A549 treated with ZK216348 at 1 μM for 4 hours (cell line): ENCODE measurements at places on chromosomes 7 and 10. TPM values are rescaled to one million over a fixed set of nuclear protein-coding genes. Genes with fewer than 3 reads are reported as not detected.

Gene GATAD1
- 13.6 to 21.0 TPM (median 18.4 TPM) in 5 replicates for total RNA-seq

Gene PSPH
- 21.5 to 32.4 TPM (median 25.5 TPM) in 5 replicates for total RNA-seq

Gene GRIFIN
- total RNA-seq: not detected in 5 replicates

Gene UCN3
- not detected in 5 replicates for total RNA-seq

Gene HOXA5
- 3.2 to 7.3 TPM (median 5.8 TPM) in 5 replicates for total RNA-seq

Gene FKBP6
- total RNA-seq: not detected in 5 replicates

Gene ADAM12
- 2.9 to 6.0 TPM (median 4.1 TPM) in 5 replicates for total RNA-seq

Gene KIAA1217
- total RNA-seq: 1.4 to 2.1 TPM (median 1.9 TPM) in 5 replicates

Gene SLC13A4
- not detected in 5 replicates for total RNA-seq

Gene TMEM130
- total RNA-seq: 0.31 to 1.0 TPM (median 0.49 TPM) in 5 replicates

Gene GHRHR
- not detected in 5 replicates for total RNA-seq

Gene SHTN1
- total RNA-seq: 19.4 to 30.8 TPM (median 27.9 TPM) in 5 replicates

Gene STK31
- total RNA-seq: 0.55 to 1.2 TPM (median 0.66 TPM) in 5 replicates

Gene NOM1
- total RNA-seq: 15.2 to 21.3 TPM (median 20.3 TPM) in 5 replicates

Gene TEX47
- total RNA-seq: not detected in 5 replicates

Gene NPY4R2
- total RNA-seq: 11.9 to 38.3 TPM (median 28.0 TPM) in 5 replicates

Gene BBIP1
- 31.8 to 79.4 TPM (median 37.2 TPM) in 5 replicates for total RNA-seq

Gene C10orf71
- total RNA-seq: not detected in 5 replicates
